ENCODE measurements at places on chromosomes 12 and 14. TPM values are rescaled to one million over a fixed set of nuclear protein-coding genes. Genes with fewer than 3 reads are reported as not detected.

GRCh38 chr12:113949321-113950305, 16.5 kb downstream of the RBM19 start:
- DNase-seq = no peak

- no peak for DNase-seq
These were observed 92.7 kb downstream of the CACNA1C start for GRCh38 chr12:2145433-2145998.

DNA sequence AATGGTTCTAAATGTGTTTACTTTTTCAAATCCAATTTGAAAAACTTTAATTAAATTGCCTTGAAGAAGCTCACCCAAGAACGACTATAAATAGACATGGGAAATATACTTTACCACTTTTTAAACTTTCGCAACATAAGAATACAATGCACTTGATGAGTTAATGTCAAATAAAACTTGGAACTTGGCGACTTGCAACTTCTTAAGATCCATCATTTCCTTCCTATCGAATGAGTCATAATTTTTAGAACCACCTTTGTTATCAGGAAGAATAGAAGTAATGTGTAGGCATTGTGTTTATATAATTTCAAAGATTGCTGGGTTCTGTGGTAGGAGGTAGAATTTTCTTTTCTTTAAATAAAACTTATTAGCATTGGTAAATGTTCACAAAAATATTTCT, 1417.4 kb upstream of the FLRT2 start:
- DNase-seq = no peak

Gene TOMM20L
- total RNA-seq = not detected

GRCh38 chr12:4794491-4794890, 74.3 kb downstream of the GALNT8 start:
- DNase-seq = no peak

GRCh38 chr14:99522457-99522891, 41.3 kb downstream of the CCNK start:
- DNase-seq = peak; percentile 73

DNA sequence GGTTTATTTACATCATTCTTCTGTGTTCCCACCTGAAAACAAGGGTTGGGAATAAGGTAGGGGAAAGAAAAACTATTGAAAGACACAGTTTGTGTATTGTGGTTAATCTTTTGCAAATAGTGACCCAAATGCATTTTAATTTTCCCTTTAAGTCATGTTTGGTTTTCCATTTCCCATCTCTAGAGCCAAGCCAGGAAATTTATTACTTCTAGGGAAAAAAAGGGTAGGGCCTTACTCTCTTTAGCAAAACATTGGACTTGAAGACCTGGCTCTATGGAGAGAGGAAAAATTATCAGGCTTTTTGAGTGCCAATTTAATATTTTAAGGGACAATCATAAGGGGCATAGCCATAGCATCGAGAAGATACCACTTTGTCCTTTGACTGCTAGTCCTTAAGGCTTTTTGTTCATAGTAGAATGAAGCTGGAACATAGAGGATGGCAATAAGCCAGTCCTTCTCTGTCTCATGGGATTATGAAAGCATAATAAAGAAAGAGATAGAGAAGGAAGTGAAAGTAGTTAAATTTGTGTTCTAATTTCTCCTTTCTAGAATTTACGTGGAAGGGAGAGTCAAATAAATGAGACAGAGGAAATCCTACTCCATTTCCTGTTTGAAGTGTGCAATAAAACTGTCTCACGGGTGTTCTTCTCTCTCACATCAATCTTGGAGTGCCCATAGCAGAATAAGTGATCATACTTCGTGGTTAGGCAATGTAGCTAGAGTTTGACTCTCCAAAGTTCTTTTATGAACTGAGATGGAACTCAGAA, 50.9 kb upstream of the PPFIA2 start:
- no peak for DNase-seq

DNA sequence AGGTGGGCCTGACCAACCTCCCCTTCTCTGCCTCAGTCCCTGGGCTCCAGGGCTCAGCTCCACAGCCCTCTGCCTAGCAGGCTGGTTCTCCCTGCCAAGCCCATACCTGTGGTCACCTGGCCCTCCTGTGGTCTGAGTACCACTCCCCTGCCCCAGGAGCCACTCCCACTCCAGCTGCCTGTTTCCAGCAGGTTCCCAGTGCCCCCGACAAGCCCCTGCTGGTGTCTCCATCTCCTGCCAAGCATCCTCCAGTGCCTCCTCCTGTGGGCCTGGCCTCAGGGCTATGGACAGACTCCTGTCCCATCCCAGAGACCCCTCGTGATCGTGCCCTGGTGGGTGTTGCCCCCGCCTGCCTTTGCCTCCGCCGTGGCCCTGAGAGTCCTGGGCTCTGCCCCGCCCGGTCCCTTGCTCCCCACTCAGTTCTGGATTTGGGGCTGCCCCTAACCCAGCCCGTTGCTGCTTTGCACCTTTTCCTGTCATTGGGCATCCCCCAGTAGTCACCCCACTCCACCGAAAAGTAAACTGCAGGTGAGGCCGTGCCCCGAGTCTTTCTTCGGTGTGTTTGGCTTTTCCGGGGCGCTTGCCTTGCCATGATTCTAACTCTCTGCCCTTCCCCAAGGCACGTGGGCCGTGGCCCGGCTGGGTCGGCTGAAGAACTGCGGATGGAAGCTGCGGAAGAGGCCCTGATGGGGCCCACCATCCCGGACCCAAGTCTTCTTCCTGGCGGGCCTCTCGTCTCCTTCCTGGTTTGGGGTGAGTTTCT, 9.8 kb downstream of the MEG3 start:
- DNase-seq = peak; percentile 42

- DNase-seq = no peak
These were observed 30.4 kb upstream of the IFT81 start for GRCh38 chr12:110093631-110094311.

DNA sequence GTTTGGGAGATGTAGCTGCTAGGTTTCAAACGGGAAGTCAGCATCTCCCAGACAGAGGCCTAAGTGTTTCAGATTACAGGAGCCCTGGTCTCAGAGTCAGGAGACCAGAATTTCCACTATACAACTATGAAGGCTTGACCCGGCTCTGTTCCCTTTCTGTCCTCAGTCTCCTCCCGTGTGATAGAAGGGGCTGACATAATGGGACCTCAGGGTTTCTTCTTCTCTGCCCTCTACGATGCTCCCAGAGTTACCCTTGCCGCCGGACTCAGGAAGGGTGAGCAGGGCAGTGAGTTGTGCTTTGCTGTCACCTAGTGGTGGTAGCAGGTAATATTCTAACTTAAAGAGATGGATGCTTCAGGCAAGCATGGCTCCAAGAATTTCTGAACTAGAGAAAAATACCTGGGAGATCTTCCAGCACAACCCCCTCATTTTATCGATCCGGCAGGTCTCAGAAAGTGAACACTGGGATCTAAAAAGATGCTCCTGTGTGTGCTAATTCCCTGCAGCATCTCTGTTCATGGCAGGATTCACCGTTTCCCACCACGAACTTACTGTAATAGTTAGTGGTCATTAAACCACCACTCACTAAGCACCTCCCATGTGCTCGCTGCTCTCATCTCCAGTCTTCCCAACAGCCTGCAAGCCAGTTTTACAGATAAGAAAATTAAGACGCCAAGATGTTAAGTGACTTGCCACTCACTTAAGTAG, 84.4 kb downstream of the VWF start:
- no peak for DNase-seq

Gene ACYP1
- total RNA-seq = 11.7 TPM

Gene KRT77
- total RNA-seq = not detected

DNA sequence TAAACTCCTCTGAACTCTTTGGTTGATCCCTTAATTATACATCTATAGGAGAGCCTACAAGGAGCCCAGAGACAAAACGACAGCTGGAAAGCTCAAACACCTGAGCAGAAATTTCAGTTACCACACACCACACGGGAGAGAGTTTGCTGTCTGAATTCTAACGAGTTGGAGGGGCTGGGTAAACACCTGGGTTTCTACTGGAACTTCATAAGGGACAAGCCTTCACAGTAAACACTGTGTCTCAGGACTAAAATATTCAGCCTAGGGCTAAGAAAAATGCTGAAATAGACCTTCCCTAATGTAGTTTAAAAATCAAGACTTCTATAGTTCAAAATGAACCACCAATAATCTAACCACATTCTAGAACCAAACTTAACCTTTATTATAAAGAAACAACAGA, 9.6 kb upstream of the ANO2 start:
- DNase-seq = no peak

GRCh38 chr14:38887696-38888095, 215.3 kb downstream of the SEC23A start:
- DNase-seq = no peak

Gene SMCO2
- total RNA-seq = not detected

Gene NAA25
- 18.0 TPM for total RNA-seq

- DNase-seq = no peak
These were observed 2.6 kb downstream of the SOAT2 start for GRCh38 chr12:53105712-53106439.

Gene KRT72
- not detected for total RNA-seq

Gene CIROP
- total RNA-seq = not detected

GRCh38 chr14:54344445-54344844, 52.4 kb upstream of the CDKN3 start:
- DNase-seq = no peak

DNA sequence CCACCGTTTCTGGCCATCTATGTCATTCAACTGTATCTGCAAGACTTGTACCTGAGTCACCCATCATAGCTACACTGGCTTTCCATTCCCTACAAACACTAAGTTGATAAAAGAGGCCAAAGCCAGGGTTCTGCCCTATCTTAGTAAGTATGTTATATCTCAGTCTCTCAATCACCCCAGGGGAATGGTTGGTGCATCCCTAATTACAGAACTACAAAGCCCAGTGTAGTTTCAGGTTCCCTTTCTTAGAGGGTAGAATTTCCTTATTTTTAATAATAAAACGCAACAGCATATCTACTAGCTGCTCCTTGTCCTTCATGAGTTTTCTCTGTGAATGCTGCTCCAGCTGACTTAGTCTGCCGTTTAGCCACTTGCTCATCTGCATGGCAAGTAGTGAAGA, 57.6 kb downstream of the ST8SIA1 start:
- DNase-seq = no peak

DNA sequence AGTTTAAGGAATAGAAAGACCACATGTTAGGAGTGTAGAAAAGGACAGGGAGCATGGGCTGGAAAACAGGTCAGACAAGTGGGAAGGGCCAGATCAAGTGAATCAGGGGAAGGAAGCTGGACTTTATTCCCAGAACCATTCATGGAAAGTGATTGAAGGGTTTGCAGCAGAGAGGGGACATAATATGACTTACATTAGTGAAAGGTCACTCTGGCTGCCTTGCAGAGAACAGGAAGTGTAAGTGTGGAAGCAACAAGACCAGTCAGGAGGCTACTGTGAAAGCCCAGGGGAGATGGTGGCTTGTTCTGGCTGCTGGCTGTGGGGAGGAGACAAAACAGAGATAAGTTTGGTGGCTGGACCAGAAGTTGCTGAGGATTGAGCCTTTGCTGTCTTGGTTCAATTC, 69.1 kb downstream of the VCPKMT start:
- no peak for DNase-seq

GRCh38 chr12:26595806-26596205, 237.2 kb downstream of the ITPR2 start:
- DNase-seq = no peak

Gene DHRS2
- not detected for total RNA-seq

Gene ANHX
- total RNA-seq = not detected

Gene GPR84
- 0.22 TPM for total RNA-seq

- no peak for DNase-seq
These were observed 342.6 kb upstream of the E2F7 start for GRCh38 chr12:77407931-77408330.

DNA sequence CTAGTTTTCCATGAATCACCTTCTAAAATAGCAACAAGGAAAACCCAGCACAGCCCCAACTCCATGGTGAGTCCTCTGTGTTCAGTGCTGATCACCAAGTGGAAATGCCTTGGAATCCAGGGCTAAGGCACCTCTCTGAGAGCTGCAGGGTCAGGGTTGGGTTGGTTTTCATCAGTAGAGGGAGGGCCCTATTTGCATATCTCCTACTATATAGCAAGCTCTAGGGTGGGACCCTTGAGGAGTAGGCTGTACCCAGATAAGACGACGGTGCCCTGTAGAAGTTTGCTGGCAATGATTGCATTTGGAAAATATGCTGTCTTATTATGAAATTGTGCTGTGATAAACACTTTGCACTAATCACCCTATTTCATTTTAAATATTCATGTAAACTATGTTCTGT, 1011.8 kb downstream of the TMEM121 start:
- no peak for DNase-seq

DNA sequence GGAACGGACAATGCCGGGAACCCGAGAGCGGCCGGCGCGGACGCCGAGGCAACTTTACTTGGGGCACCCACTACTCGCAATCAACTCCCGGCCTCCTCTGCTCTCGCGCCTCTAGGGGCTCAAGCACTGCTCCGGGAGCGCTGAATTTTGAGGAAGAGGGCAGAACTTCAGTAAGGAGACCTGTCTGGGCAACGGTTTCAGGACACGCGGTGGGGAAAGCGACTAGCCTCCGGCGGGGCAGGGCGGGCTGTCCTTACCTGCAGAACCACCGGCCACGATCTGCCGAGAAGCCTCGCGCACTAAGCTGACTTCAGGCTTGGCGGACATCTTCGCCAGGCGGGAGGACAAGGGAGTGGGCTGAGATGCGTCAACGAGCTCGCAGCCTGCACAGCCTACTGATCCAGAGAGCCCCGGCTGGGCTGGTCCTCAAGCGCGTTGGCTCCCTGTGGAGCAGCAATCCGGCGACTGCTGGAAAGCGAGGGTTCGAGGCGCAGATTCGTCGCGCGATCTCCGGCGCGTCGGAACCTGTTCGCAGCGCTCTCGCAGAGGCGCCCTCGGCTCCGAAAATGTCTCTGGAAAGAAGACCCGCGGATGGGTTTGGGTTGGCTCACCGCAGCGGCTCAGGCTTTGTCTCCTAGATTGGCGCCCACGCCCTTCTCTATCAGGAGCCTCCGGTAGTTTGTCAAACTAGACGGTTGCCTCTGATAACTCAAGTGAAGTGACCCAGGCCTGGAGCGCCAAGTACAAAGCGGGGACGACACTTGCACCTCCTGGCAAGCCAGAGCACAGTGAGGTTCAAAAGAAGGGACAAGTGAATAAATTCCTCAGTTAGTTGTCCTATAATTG, at the start of gene SLC25A21:
Gene SLC25A21 (minus strand): TSS at position 583 of the 846 bp plus-strand sequence.
- DNase-seq = peak; percentile 79

Gene RFX4
- not detected for total RNA-seq

Gene DCP1B
- 2.4 TPM for total RNA-seq

GRCh38 chr12:93593843-93594242, 21.4 kb downstream of the SOCS2 start:
- DNase-seq = no peak

- no peak for DNase-seq
These were observed 3.4 kb downstream of the PLBD2 start for GRCh38 chr12:113361574-113362370.

DNA sequence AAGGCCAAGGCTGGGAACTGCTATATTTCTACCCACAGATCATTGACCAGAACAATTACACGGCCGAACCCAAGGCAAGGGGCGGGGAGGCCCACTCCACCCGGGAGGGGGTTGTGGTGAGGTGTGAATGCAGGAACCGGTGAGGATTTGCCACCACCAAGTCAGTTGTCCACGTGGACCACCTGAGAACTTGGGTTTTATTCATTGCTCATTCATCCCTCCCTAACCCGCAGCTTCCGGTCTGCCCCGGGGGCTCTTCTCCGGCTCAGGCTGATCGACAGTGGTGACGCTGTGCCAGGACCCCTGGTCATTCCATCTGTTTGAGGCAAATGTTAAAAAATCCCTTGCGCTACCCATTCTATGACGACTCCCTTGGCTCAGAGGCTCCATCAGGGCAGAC, 127.7 kb upstream of the RTL1 start:
- DNase-seq = no peak

All from Right ventricle myocardium inferior (tissue), 1 donor.